ENCODE measurements at places on chromosomes 11 and 22. TPM values are rescaled to one million over a fixed set of nuclear protein-coding genes. Genes with fewer than 3 reads are reported as not detected.

DNA sequence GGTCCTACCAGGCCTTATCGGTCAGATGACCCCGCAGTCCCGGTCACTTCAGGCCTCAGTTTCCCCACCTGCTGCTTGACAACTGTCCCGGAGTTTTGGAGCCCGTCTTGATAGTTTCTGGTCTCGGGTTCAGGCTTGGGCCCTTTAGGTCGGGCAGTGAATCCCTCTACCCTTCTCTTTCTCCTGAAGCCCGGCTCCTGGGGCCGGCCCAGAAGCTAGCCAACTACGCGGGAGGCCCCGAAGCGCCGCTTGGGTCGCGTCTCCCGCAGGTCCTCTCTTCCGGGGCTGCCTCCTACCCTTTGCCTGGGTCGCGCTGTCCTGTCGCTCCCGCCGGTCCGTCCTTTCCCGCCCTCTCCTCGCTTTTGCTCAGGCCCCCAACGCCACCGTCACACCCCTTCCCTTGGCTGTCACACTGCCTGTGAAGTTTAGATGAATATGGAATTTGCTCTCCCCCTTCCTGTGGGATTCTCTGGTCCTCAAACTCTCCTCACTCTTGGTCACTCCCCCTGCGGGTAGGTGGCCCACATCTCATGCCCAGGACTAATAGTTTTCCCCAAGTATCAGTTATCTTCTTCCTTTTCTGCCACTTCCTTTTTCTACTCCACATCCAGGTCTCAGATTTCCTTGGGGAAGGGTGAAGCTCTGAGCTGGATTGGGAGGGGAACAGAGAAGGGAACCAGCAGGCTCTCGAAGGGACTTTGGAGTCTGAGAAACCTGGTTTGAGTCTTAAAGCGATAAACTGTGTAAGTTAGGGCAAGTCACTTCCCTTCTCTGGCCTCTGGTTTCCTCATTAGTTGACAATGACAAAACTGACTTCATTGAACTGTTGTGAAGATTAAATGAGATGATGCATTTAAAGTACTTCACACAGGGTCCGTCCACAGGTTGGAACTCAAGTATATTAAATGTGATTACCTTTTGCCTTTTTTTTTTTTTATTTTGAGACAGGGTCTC is 790 bp downstream of the RAB1B start:
- no peak for DNase-seq

- DNase-seq = no peak
These were observed 28.3 kb upstream of the UPB1 start for GRCh38 chr22:24466716-24467328.

DNA sequence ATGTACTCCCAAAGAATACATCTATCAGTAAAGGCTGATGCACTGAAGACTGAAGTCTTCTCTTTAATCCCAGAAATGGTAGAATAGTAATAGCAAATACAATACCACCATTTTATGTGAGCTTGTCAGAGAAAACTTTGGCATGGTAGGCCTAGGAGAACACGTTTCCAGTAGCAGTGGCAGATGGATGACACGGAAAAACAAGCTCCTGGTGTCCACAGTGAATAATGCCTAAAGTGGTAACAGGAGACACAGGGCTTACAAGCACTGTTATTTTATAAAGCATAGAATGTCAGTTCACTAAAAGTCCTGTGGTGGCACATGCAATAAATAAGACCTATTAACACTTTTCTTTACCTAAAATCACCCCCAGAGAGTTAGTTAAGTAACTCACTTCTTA is 277.6 kb downstream of the TTC28 start:
- DNase-seq = no peak

DNA sequence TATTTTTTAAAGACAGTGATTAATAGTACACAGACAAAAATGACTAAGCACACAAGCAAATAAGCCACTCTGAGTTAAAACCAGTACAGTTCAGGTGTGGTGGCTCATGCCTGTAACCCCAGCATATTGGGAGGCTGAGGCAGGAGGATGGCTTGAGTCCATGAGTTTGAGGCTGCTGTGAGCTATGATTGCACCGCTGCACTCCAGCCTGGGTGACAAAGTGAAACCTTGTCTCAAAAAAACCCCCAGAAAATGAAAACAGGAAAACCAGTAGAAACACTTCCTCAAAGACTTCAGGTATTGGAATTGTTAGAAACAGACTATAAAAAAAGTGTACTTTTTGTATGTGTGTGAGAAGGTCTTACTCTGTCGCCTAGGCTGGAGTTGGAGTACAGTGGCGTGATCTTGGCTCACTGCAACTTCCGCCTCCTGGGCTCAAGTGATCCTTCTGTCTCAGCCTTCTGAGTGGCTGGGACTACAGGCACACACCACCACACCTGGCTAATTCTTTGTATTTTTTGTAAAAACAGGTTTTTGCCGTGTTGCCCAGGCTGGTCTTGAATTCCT is 33.0 kb downstream of the PPP6R2 start:
- no peak for DNase-seq

DNA sequence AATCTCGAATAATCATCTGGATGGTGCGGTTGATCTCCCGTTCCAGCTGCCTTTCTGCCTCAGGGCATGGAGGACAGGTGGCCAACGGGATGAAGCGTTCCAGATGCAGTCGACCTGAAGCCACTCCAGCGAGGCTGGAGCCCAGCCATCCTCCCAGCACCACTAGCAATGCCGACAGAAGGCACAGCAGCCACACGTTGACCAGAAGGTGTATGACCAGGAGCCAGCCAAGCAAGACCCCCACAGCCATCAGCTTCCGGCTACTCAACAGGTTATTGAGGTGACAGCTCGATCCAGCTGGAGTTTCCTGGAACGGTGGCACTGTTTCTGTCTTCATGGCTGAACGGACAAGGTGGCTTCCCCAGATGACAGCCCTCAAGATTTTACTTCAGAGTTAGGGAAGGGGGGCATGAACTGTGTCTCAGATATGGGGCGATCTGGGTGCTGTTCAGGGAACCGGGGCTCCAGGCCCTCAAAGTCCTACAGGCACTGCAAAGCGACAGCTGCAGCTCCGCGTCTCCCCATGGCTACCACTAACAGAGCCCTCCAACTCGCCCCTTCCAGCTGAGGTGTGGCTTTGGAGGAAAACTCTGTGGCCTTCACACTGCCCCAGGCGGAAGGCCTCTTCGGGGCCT is 559 bp downstream of the SNX19 start:
- DNase-seq = no peak

- DNase-seq = no peak
These were observed 35.9 kb downstream of the ZNF215 start for GRCh38 chr11:6962141-6962540.

- peak; percentile 2 for DNase-seq
These were observed 554.6 kb upstream of the ANO3 start for GRCh38 chr11:25777343-25777742.

SLC22A9 gene
- polyA plus RNA-seq = not detected

C22orf42 gene
- polyA plus RNA-seq = not detected
